ENCODE measurements at places on chromosomes 2 and 18.

- peak; percentile 32 for DNase-seq
These were observed 970 bp upstream of the ADCYAP1 start for GRCh38 chr18:903701-904100.

GRCh38 chr18:12393998-12394397, 13.7 kb upstream of the PRELID3A start:
- no peak for DNase-seq

DNA sequence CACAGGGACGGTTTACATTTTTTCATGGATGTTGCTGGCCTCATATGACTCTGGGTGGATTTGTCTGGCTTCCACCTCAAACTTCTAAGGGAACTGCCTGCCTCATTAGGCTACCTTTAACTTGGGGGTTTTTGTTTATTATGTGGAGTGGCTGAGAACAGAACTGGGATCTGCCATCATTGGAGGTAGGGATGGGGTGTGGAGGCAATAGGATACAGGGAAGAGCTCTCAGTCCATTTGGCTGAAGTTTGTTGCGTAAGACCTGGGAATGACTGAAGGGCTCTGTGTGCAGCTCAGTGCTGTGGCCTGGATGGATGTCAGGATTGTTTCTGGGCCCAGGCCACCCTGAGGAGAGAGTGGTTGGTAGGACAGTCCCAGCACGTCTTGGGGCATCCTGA, 31.2 kb downstream of the ASB1 start:
- DNase-seq, result no peak

- DNase-seq, result no peak
These were observed 62.3 kb downstream of the PLEKHA3 start for GRCh38 chr2:178542569-178542968.

GRCh38 chr18:56739731-56740130, 88.6 kb downstream of the WDR7 start:
- DNase-seq, result no peak

DNA sequence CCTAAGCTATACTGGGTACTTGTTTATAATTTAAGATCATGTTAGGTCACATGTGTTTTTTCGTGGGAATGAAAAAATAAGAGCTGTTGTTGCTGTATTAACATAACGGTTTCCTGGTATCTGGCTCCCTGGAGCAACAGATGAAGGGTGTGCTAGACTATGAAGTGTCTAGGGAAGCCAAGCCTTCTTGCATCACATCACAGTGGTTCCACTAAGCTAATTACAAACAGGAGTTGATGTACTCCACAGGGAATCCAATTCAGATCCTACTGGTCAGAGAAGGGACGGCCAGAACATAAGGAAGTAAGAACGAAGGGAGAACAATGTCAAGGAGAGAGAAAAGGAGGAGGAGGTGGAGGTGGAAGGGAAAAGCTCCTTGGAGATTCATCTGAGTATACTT, 193.0 kb upstream of the CYP26B1 start:
- no peak for DNase-seq

DNA sequence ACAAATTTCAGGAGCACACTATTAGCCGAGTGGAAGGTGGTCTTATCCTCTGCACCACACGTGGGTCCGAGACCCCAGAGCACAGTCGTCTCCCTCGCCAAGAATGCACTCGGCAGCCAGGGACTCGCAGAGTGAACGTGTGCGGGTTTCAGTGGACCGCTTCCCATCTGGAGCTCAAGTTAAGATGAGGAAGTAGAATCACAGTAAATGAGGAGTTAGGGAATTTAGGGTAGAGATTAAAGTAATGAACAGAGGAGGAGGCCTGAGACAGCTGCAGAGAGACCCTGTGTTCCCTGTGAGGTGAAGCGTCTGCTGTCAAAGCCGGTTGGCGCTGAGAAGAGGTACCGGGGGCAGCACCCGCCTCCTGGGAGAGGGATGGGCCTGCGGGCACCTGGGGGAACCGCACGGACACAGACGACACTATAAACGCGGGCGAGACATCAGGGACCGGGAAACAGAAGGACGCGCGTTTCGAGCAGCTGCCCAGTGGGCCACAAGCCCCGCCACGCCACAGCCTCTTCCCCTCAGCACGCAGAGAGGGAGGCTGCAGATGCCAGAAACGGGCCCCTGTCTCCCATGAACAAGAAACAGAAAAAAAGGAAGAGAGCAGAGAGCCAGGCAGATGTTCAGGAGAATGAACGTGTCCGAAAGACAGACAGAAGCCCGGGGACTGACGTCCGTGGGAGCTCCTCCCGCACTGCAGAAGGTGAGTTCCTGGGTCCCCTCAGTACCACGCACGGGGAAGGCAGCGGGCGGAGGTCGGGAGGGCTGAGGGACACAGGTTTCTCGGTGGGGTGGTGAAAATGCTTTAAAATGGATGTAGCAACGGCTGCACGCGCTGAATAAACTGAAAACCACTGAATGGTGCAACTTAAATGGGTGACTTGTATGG, 5.4 kb upstream of the KCNG2 start:
- no peak for DNase-seq

GRCh38 chr18:40642692-40643229, 1312.3 kb upstream of the PIK3C3 start:
- no peak for DNase-seq

DNA sequence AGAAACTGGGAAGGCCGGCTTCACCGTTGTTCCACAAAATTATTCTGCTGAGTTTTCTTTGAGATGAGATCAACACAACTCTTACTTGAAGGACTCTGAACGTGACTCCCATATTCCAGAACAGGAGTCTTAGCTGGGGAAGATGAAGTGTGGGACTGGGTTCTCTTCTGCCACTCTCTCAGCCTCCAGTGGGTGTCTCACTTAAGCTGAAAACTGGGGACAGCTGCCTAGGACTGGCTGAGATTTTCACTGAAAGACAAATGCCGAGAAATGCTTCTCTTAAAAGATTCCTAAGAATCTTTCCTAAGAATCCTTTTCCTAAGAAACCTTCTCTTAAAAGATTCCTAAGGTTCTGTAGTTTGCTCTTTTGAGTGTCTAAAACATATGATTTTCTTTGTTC, 156.6 kb upstream of the LHCGR start:
- DNase-seq, result no peak

- DNase-seq, result no peak
These were observed 248.9 kb downstream of the TCF4 start for GRCh38 chr18:55338978-55339650.

DNA sequence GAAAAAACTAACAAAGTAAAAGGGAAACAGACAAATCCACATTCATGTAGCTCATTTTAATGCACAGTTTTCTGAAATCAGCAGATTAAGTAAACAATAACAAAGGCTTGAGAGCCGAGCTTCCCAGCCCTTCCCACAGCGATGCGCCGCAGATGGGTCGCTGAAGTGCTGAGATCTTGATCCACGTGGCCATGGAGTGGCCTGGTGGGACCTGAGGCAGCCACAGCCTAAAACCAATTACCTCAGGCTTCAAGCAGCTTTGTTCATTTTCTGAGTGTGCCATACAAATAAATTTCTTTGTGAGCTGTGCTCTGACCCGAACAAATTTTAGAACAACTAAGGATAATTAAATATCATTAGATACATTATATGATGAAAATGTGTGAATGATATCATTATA, 25.6 kb upstream of the CYRIA start:
- DNase-seq, result no peak

DNA sequence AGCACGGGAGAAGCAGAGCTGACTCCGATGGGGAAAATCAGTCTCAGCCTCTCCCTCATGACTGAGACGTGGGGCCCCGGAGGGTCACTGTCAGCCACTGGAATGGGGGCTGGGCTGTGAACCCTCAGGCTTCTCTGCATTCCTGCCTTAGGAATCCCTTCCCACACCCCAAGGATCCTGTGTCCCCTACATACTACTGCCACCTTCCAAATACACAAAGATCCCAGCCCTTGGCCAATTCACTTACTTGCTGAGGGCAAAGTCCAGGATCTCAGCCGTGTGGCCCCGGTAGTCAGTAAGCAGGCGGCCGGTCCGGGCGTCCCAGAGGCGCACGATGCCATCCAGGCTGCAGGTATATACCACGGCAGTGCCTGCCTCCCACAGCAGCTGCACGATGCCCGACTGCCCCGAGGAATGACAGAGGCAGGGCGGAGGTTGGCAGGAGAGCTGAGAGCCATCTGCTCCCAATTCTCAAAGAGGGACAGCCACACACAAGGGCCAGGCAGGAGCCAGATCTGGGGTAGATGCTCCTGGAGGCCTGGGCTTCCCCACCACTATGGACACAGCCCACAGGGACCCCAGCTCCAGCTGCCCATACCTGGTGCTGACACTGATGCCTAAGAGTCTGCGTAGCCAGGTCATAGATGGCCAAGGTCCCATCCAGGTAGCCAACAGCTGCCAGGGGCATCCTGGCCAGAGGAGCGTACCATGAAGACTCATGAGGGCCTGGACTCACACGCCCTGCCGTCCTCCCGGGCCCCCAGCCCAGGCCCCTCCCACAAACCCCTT, 4.2 kb downstream of the GPBAR1 start:
- DNase-seq, result no peak

GRCh38 chr2:46945671-46946070, 30.1 kb upstream of the MCFD2 start:
- DNase-seq, result no peak

DNA sequence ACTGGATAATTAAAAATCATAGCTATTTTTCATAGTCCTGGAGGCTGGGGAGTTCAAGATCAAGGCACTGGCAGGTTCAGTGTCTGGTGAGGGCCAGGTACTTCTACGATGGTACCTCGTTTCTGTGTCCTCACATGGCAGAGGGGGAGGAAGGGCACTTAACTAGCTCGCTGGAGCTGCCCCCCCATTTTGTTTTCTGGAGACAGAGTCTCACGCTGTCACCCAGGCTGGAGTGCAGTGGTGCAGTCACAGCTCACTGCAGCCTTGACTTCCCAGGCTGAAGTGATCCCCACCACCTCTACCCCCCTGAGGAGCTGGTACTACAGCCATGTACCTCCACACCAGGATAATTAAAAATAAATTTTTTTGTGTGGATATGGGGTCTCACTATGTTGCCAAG, 40.3 kb downstream of the ASB1 start:
- no peak for DNase-seq

- no peak for DNase-seq
These were observed 22.9 kb upstream of the SPP2 start for GRCh38 chr2:234027641-234028040.

- no peak for DNase-seq
These were observed 32.1 kb downstream of the ME2 start for GRCh38 chr18:50911006-50911405.

DNA sequence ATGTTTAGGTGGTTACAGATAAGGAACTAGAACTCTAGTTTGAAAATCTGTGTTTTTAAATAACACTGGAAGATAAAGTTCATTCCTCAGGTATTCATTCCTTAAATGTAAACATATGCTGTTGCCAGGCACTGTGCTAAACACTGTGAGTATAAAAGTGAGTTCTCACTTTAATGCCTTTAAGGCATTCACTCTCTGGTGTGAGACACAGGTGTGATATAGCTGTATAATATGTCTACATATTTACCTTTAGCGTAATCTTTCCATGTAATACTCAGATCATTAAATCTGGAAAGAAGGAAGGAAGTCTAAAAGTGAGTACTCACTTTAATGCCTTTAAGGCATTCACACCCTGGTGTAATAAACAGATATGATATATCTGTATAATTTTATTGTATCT, 472.6 kb downstream of the PARD3B start:
- no peak for DNase-seq

GRCh38 chr2:241563031-241563507, 4.5 kb downstream of the BOK start:
- DNase-seq, result no peak

DNA sequence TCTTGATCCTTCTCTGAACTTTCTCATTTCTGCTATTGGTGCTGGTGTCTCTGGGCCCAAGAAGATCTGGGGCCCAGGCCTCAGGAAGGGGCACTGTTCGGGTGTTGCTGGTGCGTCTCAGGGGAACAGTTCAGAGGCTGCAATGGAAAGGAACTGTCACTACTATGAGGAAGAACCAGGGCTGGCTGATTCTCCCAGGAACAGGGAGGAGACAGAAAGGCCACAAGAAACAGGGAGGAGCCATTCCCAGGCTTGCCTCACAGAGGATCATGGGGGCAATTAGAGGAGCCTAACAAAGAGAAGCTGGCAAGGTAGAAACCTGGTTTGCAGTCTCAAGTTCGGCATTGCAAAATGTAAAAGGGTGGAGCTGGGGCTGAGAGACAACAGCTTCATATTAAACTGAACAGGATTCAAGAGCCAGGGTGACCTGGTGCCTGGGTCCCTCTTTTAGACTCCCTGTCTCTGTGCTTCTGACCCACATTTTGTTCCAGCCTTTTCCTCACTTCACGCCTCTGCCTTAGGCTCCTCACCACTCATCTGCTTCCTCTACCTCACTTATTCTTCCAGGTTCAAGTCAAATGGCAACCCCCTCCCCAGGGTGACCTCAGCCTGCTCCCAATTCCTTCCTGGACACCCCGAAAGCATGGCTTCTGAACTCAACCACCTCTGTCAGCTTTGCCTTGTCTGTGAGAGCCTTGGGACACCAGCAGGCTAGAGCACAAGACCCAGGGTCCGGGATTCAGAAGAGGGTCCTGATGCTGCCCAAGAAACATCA, 58.4 kb downstream of the GYPC start:
- DNase-seq, result no peak

DNA sequence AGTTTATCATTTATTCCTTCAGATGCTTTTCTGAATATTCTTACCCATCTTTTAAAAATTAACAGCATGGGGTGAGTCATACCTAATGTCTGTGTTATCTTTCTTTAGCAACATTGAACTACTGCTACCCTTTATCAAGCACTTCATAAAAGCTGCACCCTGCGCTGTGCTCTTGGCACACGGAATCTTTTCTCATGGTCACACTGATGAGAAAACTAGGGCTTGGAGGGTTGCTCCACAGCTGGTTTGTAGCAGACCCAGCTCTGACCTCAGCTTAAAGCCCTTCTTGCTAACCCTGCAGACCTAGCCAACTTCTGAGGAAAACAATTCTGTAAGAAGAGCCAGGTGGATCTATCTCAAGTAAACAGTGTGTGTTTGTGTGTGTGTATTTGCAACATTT, 106.3 kb downstream of the RNF144A start:
- no peak for DNase-seq

Measured in activated CD4-positive, CD25-positive, alpha-beta regulatory T cell treated with anti-CD3 and anti-CD28 coated beads, Interleukin-2, amount 50 U/mL, for 72 hours (primary cell).